ENCODE measurements at places on chromosomes 5 and 9.

DNA sequence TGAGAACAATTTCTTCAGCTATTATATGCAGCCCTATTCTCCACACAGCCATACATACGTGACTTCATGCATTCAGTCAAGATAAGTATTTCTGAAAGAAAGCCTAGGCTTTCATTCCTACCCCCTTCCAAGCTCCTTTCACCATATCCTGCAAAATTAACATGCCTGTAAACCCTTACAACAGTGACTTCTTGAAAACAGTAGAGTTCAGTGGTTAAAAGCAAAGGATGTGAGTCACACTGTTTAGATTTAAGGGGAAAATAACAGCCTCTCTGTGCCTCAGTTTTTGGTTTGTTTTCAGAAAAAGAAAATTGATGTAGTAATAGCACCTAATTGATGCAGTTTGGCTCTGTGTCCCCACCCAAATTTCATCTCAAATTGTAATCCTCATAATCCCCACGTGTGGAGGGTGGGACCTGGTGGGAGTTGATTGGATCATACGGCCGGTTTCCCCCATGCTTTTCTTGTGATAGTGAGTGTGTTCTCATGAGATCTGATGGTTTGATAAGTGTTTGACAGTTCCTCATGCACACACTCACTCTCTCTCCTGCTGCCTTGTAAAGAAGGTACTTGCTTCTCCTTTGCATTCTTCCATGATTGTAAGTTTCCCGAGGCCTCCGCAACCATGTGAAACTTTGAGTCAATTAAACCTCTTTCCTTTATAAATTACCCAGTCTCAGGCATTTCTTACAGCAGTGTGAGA is 264.8 kb downstream of the CETN3 start:
- DNase-seq: no peak

- DNase-seq: no peak
Measured at GRCh38 chr5:173011566-173011965, 28.0 kb downstream of the ATP6V0E1 start.

DNA sequence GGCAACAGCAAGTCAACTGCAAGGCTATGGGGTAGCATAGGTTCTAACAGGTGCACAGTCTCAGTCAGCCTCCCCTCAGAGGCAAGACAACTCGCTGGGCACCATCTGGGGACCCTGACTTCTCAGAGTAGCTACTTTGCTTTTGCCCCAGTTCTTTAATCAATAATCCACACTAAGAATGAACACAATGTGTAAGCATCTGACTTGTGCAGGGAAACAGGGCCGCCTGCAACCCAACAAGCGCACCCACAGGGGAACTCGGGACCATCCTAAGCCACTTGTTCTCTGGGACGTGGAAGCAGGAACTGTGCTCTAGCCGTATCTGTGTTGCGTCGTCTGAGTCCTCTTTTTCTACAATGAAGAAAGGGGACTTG is 1.9 kb downstream of the MOB3B start:
- DNase-seq: no peak

GRCh38 chr5:165209101-165209727 is 1703.8 kb downstream of the MAT2B start:
- DNase-seq: no peak

GRCh38 chr5:55885359-55885758 is 34.2 kb downstream of the IL31RA start:
- DNase-seq: no peak

DNA sequence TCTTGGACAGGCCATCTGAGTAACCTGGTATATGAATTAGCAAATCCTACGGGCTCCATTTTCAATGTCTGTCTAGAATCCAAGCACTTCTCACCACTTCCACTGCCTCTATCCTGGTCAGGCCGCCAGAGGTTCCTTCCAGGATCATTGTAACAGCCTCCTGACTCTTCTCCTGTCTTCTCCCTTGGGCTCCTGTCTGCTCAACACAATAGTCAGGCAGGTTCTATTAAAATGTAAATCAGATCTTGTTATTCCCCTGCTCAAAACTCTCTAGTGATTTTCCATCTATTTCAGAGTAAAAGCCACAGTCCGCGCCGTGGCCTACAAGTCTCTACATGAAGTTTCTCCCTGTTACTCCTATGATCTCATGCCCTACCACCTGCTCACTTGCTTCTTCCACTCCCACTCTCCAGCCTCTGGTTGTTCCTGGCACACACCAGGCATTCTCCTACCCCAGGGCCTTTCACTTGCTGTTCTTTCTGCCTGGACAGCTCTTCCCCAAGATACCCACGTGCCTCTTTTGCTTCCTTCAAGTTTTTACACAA is 21.7 kb downstream of the ZNF366 start:
- DNase-seq: no peak

DNA sequence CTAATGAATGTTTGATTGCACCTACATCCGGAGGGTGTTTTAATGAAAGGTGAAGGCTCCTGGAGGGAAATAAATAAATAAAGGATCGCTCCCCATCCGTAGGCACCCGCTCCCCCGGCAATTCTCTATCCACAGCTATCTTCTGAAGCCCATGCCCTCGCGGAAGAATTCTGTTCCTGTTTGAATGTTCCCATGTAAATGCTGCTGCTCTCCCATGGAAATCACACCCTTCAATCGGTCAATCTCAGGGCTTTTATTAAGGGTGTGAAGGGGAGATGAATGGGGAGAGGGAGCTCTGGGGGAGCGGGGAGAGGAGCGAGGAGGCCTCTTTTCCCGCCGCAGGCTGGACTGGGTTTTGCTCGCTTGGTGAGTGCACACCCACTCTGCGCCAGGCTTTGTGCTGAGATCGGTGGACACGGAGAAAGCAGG is 21.1 kb upstream of the ARAP3 start:
- DNase-seq: no peak

DNA sequence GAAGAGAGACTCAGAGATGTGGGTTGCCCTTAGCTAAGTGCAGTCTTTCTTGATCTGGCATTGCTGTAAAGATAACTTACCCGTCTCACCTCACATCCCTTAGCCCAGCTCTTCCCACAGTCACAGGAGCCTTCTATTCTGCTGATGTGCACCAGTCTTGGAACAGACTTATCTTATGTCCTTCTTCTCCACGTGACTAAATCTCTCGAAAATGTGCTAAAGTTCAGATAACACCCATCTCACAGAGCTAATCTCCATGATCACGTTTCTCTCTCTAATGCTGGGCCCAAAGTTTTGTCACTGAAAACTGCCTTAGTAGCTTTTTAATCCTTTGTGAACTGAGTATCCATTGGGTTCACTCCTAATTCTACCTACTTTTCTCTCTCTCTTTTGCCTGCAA is 16.7 kb downstream of the SLC36A1 start:
- DNase-seq: no peak

GRCh38 chr5:54832858-54833257 is 152.5 kb downstream of the ESM1 start:
- no peak for DNase-seq

GRCh38 chr9:82031538-82032280 is 43.1 kb downstream of the SPATA31D1 start:
- DNase-seq: no peak

DNA sequence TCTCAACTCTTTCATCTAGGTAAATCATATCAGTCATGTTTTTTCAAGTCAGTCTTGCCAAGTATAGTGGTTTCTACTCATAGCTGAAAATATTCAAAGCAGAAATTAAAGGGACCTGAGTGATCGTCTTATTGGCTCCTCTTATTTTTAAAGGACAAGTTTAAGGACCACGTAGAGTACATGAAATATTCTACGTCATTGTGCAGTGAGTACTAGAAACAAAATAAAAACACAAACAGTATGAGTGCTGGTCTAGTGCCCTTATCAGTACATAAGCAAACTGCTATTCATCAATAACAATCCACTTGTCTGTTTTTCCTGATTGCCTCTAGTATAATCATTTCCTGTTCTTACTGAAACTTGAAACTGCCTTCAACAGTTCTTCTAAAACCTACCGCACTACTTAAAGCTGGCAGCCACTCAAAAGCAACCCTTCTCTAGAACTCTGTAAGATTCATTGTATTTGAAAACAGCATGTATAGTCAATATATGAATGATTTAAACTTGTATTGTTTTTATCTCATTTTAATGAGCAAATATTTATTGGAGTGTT is 853.7 kb downstream of the TAF11L14 start:
- no peak for DNase-seq

DNA sequence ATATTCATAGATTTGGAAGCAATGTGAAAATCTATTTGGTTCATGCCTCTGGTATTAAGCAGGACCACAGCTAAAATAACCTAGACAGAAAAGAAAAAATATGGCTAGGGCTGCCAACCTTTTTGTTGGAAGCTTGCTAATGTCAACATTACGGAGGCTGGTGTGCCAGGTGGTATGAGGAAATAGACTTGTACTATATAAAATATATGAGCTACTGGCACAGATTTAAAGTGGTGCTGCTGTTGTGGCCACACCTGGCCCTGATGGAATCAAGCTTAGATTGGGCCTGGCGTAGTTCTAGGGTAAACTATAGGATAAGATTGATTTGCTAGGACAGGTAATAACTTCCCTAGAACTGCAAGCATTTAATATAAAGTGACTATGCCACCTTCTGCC is 10.6 kb upstream of the PARP8 start:
- no peak for DNase-seq

DNA sequence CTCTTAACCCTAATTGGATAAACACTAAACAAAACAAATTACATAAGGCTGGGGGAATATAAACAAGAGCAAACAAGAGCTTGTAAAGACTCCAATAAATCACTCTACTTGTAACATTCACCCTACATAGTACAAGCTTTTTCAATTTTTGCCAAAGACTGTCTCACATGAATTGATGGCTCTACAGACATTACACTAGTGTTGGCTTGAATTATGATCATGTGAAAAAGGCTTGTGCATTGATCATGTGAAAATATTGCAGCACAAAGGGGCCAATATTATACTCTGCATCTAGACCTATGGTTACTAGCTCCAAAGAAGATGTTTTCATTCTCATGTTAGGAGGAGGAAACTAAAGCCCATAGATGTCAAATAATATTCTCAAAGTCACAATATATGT is 212.6 kb downstream of the MCTP1 start:
- no peak for DNase-seq

DNA sequence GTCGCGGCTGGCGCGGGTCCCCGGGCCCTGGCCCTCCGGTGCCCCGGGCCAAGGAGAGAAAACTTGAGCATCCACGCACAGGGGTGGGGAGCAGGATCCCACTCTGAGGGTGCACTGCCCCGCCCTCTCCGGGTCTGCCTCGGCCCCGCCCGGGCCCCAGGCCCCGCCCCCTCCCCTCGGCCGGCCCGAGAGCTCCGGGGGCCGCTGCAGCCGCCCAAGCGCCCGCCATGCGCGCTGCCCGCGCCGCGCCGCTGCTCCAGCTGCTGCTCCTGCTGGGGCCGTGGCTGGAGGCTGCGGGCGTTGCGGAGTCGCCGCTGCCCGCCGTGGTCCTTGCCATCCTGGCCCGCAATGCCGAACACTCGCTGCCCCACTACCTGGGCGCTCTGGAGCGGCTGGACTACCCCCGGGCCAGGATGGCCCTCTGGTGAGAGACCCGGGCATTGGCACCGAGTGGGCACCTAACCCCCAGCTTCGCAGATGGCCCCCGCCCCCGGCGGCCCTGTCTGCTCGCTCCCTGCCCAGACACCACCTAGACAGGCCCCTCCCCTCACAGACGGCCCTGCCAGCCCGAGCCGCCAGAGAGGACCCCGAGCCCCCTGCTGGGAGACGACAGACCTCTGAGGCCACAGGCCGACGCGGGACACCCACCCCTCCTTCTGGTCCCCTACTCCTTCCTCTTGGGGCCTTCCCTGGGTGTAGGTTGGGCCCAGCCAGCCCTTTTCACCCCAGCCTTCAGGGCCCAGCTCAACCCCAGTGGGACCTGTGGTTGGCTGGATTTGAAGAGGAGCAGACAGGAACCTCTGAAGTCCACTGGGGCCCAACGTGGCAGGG is at the start of gene CERCAM:
CERCAM (plus strand) TSS at position 207 of the 831 bp plus-strand sequence; CDS start at position 228, 21 bp downstream.
- peak; percentile 43 for DNase-seq

Data from naive thymus-derived CD4-positive, alpha-beta T cell (primary cell).